Breast epithelium (tissue), 4 donors: ENCODE measurements at places on chromosomes 2 and 18.

DNA sequence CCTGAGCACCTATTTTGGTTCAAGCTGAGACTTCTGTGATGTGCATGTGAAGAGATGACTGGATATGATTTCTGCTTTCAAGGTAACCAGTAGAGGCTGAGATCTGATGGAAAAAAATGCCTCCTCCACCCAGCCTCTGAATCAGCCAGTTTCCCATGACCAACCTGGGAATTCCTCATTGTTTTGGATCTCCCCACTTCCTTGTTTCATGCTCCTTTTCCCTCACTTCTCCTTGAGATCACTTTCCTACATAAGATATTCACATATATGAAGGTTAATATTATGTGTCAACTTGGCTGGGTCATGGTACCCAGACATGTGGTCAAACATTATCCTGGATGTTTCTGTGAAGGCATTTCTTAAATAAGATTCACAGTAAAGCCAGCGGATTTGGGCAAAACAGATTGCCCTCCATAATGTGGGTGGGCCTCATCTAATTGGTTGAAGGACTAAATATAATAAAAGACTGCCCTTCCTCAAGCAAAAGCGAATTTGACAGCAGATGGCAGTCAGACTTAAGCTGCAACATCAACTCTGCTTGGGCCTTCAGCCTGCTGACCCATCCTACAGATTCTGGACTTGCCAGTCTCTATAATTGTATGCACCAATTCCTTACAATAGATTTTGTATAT, 379.4 kb downstream of the TNS1 start:
- DNase-seq: no peak

GRCh38 chr18:57780318-57780705, 22.8 kb downstream of the ATP8B1 start:
- DNase-seq: no peak

DNA sequence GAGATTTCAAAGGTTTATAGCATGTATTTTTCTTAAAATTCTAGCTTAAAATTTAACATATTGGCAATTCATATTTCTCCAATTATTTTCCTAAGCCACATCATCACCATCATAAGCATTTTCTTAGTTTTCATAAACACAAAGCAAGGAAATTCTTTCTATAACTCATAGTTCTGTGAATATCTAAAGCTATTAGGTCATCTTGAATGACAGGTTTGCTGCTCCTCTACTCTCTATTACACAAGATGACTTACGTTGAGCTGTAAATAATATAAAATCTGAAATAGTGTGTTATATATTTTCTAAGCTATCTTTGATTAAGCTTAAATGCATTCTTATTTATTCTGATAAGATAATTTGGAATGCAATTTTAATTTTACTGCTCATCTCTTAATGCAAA, 984.6 kb upstream of the CNTNAP5 start:
- no peak for DNase-seq

DNA sequence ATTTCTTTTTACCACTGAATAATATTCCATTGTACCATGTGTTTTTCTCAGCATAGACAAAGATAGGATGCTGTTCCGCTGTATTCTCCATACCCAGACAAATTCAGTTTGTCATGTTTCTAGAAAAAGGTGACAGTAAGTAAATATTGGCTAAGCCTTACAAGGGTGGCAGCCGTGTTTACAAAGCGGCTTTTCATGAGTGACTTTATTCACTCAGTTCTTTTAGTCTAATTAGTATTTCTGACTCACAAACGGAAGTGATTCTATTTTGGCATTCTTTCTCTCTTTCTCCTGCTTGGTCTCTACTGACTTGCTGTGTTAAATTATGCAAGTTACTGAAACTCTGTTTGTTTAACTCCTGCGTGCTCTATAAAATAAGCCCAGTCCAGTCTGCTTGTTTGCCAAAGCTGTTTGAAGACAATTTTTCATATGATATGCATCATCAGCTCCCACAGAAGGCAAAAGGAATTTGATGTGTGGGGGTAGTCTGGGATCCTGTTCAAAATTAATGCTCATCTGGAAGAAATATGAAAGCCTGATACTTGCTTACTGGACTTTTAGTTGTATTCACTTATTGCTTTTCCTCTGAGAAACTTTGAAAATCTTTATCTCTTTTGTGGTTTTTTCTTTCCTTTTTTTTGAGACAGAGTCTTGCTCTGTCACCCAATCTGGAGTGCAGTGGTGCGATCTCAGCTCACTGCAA, 2.3 kb upstream of the PLEKHH2 start:
- DNase-seq: no peak

- DNase-seq: no peak
Measured at GRCh38 chr2:21818212-21818795, 694.5 kb downstream of the TDRD15 start.

GRCh38 chr2:196925051-196925767, 1.3 kb downstream of the PGAP1 start:
- no peak for DNase-seq

DNA sequence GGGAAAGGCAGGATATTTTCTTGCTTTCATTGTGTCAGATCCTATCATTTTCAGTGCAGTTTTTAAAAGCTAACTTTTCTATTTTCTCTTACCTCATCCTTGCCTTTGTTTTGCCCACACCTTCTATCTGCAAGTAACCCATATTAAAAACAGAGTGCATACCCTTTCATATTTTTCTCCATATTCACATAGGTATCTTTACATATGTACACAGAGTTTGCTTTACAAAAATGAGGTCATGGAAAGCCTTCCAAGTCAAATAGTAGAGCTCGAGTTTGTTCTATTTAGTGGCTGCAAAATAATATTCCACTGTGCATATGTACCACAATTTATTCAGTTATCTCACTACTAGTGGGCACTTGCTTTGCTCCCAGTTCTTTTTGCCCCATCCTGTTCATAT, 3.9 kb upstream of the DHRS9 start:
- DNase-seq: no peak

DNA sequence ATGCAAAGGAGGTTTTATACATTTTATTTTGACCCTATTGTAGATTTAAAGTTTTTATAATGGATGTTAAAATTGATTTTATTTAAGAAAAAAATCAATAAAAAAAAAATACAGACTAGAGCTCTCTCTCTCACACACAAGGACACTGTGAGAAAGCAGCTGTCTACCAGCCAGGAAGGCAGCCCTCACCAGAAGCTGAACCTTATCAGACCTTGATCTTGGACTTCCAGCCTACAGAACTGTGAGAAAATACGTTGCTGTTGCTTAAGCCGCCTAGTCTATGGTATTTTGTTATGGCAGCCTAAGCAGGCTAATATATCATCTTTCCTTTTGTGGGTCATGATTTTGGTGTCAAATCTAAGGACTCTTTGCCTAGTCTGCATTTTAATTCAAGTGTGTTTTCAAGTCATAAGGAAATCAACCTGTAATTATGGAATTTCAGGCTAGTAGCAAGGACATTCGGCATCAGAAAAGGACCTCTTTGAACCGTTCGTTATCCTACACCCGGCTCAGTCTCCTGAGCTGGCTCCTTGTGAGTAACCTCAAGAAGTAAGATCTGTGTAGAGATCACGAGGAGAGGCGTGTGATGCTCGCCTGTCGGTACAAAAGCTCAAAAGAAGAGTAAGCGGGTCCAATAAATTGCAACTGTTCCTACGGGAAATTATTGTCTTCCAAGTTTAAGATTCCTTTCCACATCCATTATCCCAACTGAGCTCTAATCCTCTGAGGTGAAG, 98.2 kb downstream of the PDCL3 start:
- DNase-seq: no peak

DNA sequence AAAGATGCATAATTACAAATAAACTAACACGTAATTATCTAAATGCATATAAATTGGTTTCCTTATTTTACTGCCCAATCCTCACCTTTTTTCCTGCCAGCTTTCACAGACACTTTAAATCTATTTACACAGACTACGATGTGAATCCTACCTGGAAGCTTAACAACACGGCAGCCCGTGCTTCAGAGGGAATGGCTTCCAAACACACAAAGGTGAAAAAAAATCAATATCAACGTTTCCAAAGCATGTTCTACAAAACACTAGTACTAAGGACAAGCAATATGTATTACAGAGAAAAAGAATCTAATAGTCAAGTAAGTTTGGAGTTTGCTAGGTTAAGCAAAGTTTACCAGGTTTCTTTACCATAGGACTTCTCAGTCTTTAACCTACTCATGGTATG, 4.4 kb downstream of the MAP4K3 start:
- no peak for DNase-seq

DNA sequence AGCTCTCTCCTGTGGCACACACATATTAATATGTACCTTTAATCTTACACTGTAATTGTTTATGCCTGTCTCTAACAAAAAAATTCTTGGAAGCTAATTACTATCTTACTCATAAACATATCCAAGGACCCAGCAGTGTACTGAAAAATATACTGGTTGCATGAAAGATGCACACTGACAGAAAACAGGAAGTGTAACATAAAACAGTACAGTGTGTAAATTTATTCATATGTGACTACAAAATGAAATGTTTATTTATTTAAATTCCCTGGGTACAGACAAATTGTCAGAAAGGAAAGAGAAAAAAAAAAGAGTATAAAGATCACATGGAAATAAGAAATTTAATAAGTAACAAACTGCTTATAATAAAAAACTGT, 28.5 kb downstream of the TMEM131 start:
- DNase-seq: no peak

DNA sequence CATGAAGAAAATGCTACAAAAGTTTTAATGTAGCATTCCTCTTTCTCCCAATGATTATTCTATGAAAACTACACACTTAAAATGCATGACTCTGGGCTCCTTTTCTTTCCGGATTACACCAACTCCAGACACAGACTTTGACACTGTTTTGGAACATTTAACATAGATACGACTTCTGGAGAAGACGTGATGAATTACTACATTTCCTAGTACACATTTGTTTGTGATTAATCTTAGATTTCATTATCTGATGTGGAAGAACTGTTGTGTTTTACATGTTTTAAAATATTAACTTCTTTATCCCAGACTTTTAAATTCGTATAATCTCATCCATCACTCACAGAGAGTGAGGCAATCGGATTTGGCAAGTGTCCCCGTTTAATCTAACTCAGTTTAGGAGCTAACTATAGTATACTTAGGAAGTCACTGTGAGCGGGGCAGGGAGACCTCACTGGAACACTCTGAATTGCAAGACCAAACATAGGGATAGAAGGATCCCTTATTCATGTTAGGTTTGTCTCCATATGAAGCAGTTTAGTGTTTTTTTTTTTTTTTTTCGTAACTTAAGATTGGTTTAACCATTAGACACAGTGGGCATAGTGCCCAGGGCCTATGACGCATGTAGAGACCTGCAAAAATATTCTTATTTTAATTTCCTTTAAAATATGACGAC, 66.7 kb downstream of the PDE1A start:
- no peak for DNase-seq

GRCh38 chr2:143645921-143646645, 516.9 kb downstream of the ARHGAP15 start:
- DNase-seq: no peak

DNA sequence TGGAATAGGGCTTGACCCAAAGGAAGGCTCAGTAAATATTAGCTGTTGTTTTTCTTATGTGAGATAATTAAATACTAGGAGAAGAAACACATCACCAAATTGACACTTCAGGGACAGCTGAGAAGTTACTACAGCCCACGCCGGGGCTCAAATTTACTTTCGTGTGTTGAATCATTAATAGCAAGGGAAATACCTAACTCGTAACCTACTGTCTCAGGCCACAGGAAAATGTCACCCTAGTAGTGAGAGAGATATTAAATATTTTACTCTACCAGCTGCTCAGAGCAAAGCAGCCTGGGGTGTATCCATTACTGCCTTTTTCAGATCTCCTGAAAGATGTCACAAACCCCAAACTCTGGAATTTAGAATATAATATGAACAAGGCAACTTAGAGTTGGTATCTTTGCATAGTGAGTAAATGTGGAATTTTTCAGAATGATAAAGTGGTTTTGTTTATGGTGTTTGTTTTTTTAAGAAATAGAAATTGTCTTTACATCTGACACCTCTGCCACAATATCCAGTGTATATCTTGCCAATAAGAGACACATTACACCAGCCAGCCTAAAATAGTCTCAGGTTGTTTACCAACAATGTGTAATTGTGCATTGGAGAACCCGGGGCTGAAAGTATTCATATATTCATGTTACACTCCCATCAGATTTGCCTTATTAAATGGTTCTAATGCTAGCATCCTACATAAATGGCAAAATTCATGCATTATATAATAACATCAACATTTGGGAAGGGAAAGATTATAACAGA, 48.4 kb downstream of the ATP8B1 start:
- no peak for DNase-seq

GRCh38 chr2:216770717-216771116, 75.4 kb upstream of the IGFBP5 start:
- no peak for DNase-seq

DNA sequence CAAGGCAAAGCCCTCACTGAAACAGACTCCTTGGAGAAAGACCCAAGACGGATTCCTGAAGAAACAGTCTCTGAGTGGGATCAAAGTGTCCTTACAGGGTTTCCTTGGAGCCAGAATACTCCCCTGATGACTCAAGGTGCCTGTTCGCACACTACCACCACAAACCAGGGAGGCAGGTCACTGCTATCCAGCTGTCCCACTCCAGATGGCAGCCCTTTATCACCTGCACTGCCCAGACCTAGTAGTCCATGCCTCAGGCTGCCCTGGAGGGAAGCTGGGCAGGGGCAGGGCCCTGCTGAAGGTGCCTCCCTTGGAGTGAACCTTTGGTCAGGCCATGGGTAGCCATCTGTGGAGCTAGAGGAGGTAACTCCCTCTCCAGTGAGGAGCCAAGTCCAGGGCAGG, 34.1 kb downstream of the TRABD2A start:
- no peak for DNase-seq

DNA sequence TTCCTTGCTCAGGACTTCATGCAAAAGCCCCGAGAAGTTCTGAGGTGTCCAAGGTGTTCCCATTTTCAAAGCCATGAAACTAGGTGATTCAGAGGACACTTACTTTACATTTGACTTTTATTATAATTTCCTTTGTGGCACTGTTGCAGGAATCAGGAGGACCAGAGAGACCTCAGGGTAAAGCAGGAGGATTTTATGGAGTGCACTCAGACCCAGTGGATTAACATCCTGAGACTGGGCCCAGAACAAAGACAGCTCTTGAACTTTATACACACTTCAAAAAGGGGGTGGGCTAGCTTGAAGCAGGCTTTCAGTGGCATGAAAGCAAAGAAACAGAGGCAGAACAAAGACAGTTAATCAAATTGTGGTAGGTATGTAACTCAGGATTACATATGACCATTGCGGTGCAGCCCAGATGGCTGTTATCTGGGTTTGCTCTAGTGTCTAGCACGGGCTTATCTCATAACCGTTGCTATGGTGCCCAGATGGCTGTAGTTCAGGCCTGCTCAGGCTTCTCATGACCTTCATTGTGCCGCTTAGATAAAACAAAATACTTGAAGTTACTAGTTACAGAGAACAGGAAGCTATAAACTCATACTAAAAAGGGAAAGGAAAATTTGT, 39.4 kb downstream of the TMEM182 start:
- no peak for DNase-seq

GRCh38 chr2:109473616-109474318, 140.0 kb downstream of the SEPTIN10 start:
- DNase-seq: no peak
